ENCODE measurements at places on chromosomes 1 and 21.

- no peak for DNase-seq
Observed at GRCh38 chr1:100861379-100861778, 33.3 kb downstream of the EXTL2 start.

GRCh38 chr1:169786974-169787373, 7.7 kb downstream of the METTL18 start:
- DNase-seq, result no peak

DNA sequence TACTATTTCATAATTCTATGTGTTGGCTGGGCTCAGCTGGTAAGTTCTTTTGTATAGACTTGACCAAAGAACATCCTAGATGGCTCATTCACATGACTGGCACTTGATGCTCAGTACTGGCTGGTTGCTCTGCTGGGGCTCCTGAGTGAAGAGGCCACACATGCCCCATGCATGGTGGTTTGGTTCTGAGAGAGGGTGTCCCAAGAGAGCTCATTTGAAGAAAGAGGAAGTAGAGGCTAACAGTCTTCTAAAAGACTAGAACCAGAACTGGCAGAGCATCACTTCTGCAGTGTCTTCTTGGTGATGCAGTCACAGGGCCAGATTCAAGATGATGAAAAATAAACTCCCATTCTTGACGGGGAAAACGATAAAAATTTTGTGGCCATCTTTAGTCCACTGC, 5.2 kb upstream of the BACH1 start:
- no peak for DNase-seq

GRCh38 chr1:2945821-2946231, 75.4 kb upstream of the ACTRT2 start:
- DNase-seq, result no peak

DNA sequence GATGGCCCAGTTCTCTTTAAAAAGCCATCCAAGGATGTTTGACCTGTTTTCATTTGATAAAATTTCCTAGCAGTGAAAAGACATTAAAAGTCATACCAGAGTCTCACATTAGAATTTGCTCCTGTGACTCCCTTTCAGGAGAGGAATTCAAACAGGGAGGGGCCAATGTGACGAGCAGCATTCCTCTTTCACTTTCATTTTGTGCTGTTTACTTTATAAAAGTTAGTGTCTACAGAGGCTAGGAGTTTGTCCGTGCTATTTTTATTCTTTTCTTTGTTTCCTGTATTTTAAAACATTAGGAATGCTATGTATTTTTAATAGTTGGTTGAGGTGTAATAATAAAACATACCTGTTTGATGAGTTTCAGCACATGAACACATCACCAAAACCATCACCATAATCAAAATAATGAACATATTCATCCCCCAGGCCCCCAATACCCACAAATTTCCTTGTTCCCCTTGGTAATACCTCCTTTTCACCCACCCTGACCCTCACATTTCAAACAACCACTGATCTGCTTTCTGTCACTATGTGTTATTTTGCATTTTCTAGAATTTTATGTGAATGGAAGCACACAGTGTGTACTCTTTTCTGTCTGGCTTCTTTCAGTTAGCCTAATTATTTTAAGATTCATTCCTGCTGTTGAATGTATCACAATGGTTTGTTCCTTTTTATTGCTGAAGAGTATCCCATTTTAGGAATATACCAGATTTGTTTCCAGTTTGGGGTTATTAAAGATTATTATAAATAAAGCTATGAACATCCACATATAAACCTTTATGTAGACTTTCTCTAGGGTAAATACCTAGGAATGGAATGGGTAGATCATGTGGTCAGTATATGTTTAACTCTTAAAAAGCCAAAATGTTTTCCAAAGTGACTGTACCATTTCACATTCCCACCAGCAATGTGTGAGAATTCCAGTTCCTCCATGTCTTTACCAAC, 129.5 kb downstream of the TENT5C start:
- DNase-seq, result peak; percentile 60

DNA sequence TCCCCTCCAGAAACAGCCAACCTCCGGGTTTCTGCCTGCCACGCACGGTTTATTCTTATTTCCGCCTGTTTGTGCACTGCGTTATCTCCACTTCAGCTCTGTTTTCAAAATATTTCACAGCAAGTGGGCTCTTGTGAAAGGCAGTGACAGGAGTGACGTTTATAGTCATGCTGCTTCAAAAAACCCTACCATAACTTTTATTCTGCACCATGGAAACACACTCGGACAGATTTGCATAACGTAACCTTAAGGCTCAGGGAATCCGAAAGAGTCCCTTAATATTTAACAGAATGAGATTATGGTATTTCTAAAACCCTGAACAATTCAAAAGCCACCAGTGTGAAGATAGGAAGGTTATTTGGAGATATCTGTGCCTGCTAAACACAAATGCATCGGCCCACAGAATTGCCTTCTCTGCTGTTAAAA, 782 bp upstream of the SDE2 start:
- DNase-seq, result no peak

GRCh38 chr1:228978484-228979324, 243.4 kb downstream of the RHOU start:
- DNase-seq, result no peak

DNA sequence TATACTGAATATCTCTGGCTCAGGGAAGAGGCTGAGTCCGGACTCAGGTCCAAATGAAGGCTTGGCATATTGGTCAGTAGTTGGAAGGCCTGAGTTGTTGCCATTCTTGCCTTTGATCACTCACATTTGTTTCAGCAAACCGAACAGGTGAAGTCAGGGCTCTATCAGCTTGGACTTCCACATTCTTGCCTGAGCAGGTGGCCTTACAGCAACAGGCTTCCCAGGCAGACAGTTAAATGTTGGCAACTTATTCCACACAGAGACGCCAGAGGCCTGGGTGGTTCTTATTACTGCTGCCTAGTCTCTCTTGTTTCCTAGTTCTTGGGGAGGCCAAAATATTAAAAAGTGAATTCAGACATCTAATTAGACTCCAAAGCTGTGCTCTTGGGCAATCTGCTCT, 36.6 kb downstream of the XCL2 start:
- no peak for DNase-seq

- no peak for DNase-seq
Observed at GRCh38 chr1:182910143-182910542, 42.8 kb downstream of the SHCBP1L start.

GRCh38 chr1:231093156-231093922, 53.3 kb upstream of the FAM89A start:
- no peak for DNase-seq

DNA sequence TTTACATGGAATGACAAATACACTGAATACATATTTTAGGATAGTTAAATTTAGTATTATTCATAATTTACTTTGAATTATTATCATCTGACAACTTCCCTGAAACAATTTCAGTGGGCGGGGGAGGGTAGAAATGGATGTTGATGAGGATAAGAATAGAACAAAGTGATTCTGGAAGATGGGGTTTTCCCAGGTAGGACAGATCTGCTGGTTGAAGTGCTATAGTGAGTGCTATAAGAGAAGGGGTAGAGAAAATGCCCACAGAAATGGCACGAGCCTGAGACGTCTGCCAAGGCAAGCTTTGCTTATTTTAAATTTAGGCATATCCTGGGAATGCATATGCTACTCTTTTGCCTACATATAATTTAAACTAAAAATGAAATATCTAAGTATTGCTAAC, 3.2 kb downstream of the CFH start:
- DNase-seq, result no peak

All from RWPE1 (cell line).